Spinal cord (tissue), 10 donors: ENCODE measurements at places on chromosomes 5 and 9.

DNA sequence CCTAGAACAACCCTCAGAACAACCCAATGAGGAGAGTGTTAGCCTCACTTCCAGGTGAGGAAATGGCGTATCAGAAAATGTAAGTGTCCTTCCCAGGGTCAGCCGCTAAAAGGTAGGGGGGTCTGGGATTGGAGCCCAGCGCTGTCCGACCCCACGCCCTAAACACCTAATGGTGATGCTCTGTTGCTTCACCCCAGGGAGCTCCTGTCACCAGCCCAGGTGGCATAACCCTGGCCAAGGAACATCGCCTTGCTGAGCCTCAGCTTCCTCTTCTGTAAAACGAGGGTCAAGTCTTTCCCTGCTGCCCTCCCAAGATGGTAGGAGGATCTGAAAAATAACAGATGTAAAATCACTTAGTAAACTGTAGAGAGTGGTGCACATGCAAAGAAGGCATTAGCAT is 132.5 kb downstream of the PAX5 start:
- no peak for DNase-seq

DNA sequence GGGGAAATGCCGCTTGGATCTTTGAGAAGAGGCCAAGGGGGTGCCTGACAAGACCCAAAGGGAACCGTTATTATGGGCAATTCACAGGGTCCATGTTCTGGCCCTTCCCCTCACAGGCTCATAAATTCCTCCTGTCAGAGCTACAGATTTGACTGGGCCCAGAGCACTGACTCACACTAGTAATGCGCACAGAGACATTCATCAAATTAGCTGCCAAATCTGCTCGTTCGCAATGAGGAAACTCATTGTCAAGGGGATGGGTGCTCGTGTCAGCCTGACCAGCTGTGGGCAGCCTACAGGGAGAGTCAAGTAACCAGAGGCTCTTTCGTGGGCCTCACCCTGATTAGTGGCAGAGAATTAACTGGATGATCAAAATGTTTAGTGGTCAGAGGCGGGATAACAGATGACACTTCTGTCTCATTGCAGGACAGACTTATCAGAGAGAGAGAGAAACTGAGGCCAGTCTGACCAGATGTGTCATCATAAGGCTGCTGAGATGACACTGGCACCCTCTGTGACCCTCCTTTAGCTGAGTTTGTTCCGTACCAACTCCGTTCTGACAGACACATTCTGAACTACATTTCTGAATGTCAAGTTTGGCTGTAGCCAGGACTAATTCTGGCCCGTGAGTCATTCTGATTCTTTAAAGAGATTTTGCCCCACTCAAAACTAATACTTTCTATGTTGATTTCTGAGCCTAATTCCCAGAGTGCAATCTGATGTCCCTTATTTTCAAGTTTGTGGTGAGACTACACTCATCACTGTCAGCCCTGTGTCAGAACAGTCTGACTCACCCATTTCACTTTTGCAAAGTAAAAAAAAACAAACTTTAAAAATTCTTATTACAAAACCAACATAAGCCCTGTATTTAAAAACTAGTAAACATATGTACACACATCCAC is 377.1 kb downstream of the ACTL7B start:
- no peak for DNase-seq

- no peak for DNase-seq
Observed at GRCh38 chr5:135116160-135116561, 82.1 kb upstream of the PITX1 start.

DNA sequence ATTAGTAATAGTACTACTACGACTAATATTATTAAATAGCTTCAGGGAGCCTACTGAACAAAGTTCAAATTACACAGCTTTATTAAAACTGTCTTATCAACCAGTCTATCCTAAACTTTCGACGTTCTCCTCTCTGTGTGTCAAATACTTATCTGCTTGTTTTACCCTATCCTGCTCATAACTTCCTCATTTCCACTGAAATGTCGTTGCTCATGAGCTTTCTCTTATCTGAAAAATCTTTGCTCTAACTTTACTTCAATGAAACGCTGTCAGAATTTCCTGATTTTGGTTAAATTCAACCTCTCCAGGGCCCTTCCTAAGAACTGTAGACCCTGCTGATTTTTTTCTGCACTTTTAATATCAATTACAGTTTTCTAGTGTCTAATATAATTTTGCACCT is 1431.0 kb upstream of the WWC1 start:
- no peak for DNase-seq

DNA sequence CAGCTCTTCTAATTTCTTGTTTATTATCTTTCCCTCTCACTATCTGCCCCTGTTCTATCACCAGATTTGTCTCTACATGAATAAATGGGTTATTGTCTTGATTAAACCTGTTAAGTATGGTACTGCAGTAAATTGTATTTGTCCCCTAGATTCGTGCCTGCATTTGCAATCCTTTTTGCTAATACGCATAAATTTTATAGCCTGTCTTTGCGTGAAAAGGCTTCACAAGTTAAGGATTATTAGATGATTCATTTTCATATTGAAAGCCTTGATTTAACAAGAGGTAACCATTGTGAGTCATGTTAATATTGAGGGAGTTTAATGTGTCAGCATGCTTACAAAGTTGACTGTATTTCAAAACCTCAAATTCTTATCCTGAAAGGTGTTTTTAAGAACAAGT is 204.6 kb downstream of the PCSK1 start:
- no peak for DNase-seq

- DNase-seq = no peak
Observed at GRCh38 chr9:134181648-134182034, 17.3 kb upstream of the RNU6ATAC start.
